ENCODE measurements at places on chromosomes 7 and 10. TPM values are rescaled to one million over a fixed set of nuclear protein-coding genes. Genes with fewer than 3 reads are reported as not detected.

The FKBP9 gene
- 90.8 TPM for total RNA-seq

The TBXAS1 gene
- 13.3 TPM for total RNA-seq

The CHAT gene
- total RNA-seq = not detected

The CYP2E1 gene
- total RNA-seq = 0.35 TPM

The LIPM gene
- not detected for total RNA-seq

The TAS2R41 gene
- not detected for total RNA-seq

The FERD3L gene
- total RNA-seq = not detected

The CUBN gene
- total RNA-seq = 0.01 TPM

The NAT16 gene
- 0.29 TPM for total RNA-seq

The AZGP1 gene
- total RNA-seq = not detected

The GPR26 gene
- not detected for total RNA-seq

The HSPA12A gene
- total RNA-seq = 11.5 TPM

The ACSL5 gene
- total RNA-seq = 0.39 TPM

The KCND2 gene
- total RNA-seq = not detected

The PTPRZ1 gene
- not detected for total RNA-seq

The MEOX2 gene
- total RNA-seq = not detected

The PRPS1L1 gene
- total RNA-seq = not detected

The ZWINT gene
- 86.3 TPM for total RNA-seq

The OPN1SW gene
- total RNA-seq = not detected

The FXYD4 gene
- total RNA-seq = not detected

The ACTA2 gene
- total RNA-seq = 24.1 TPM

The OR2A42 gene
- total RNA-seq = not detected

The HOXA5 gene
- 3.2 TPM for total RNA-seq

The VSTM2A gene
- total RNA-seq = not detected

The CFAP69 gene
- total RNA-seq = 2.2 TPM

The PAX4 gene
- total RNA-seq = not detected

The MACC1 gene
- total RNA-seq = not detected

The NRAP gene
- not detected for total RNA-seq

The OR2A1 gene
- total RNA-seq = not detected

The LLCFC1 gene
- total RNA-seq = not detected

The CALML5 gene
- not detected for total RNA-seq

The SRPK2 gene
- total RNA-seq = 29.8 TPM

The PNLIPRP2 gene
- not detected for total RNA-seq

The GRM3 gene
- total RNA-seq = not detected

The TSPAN12 gene
- total RNA-seq = 0.52 TPM

The ZC3HAV1L gene
- 4.9 TPM for total RNA-seq

Measured in A549 treated with ZK216348 at 1 μM for 4 hours (cell line).